ENCODE measurements at places on chromosomes 5 and 9. TPM values are rescaled to one million over a fixed set of nuclear protein-coding genes. Genes with fewer than 3 reads are reported as not detected.

The PKN3 gene
- total RNA-seq, result 5.6 TPM

The LRRTM2 gene
- total RNA-seq, result not detected

The SEPTIN8 gene
- total RNA-seq, result 29.7 TPM

The PCDHB11 gene
- not detected for total RNA-seq

DNA sequence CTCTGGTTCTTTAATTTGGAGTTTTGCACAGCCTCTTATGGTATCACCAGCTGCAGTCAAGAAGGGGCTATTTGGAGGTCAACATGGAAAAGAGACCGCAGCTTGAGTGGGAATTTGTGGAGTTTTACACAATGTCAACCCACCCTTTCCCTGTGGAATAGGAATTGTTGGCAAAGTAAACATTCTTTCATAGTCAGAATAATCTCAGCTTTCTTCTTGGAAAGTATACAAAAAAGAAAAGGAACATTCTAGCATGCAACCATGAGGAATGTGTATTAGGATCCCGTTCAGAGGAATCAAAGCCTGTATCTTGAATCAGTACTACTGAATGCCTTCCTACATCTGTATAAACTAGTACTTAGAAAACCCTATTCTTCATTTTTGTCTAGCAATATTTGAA lies 107.6 kb downstream of the LURAP1L start:
- no peak for DNase-seq

GRCh38 chr9:104092875-104093600 lies 1.1 kb upstream of the SMC2 start:
- no peak for DNase-seq

GRCh38 chr5:73488806-73489205 lies 9.4 kb upstream of the BTF3 start:
- DNase-seq, result no peak

All from activated CD4-positive, alpha-beta memory T cell treated with anti-CD3 and anti-CD28 coated beads, Interleukin-2, amount 10 ng/mL, durations not matched to agents 7 days and 5 days (primary cell).